RCC 7860 (cell line): ENCODE measurements at places on chromosomes 7 and 10.

DNA sequence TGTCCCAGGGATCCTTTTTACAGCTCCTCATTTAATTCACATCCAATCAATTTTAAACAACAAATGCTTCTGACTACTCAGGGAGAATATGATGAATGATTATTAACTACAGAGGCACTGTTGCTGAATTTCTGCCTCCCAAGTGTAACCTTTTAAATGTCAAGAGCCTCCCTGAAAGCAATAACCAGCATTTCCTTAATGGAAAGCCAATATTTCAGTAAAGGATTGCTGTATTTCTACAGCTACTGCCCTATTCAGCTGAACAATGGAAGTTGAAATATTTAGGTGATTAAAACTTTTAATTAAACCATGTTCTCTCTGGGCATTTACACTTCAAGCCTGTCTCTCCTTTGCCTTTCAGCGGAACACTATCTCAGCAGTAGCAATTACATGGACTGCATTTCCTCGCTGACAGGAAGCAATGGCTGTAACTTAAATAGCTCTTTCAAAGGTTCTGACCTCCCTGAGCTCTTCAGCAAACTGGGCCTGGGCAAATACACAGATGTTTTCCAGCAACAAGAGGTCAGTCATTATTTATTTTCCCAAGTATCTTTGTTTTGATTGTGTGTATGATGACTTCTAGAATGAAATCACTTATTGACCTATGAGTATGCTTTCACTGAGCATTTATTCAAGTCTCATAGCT, 304.7 kb downstream of the BICC1 start:
- no peak for DNase-seq

DNA sequence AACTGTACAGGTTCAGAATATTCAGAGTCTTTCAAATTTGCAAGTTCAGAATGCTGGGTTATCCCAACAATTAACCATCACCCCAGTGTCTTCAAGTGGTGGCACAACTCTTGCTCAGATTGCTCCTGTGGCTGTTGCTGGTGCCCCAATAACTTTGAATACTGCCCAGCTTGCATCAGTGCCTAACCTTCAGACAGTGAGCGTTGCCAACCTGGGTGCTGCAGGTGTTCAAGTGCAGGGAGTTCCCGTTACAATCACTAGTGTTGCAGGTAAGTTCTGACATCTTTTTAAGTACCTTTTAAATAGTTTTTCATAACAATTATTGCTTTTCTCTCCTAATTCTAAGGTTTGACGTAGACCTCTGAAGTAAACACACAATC, 2.7 kb downstream of the SP4 start:
- DNase-seq, result no peak

DNA sequence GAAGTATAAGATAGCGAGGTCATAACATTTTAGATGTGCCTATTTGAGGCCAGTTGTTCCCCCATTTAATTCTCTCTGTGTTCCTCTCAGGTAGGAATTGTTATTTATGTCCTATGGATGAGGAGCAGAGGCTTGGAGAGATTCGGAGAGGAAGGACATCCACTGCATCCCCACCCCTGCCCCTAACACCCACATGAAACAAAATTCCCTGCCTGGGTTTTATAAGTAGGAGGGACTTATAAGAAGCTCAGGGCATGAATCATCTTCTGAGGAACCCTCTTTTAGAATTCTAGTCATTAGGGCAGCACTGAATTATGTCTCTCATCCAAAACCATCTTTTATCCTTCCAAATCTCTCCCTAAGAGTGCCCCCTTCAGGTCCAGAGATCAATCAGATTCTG, 5.0 kb downstream of the CHAT start:
- no peak for DNase-seq

DNA sequence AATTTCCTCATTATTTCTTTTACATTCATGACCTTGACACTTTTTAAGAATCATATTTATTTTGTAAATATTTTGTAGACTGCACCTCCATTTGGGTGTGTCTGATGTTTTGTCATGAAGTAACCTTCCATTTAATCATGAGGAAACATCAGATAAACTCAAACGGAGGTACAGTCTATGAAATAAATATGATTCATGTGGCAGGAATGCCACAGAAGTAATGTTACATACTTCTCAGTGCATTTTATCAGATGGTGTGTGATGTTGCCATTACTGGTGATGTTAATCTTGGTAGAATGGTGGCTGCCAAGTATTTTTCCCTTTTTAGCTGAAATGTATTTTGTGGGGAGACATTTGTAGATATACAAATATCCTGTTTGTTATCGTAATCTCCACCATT, 64.9 kb downstream of the ZNF37A start:
- DNase-seq, result no peak

DNA sequence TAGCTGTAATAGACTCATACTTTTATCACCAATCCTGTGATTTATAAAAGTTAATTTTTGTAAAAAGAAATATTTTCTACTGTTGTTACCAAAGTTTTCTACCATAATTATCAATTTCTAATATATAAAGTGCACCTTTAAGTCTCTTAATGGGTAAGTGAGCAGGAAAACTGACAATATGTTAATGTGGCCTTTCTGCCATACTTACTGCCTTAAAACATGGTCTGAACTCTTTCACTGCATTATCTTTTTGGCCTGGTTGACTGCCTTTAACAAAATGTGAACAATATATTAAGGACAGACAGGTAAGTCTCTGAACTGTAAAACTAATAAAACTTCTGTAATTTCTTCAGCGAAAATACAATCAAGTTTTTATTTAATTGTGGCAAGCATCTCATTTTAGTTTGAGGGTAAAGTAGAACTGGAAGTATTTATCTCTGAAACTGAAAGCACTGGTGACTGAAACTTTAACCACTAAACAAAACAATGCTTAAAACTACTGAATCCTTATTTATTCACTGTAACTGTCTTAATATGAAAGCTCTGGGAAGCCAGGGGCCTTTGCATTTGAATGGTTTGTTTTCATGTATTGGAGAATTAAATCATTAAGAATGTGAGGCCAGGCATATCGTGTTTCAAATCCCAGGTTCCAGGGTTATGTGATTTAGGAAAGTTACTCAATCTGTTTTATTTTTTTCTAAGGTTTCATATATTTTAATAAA, 948.8 kb upstream of the POT1 start:
- DNase-seq, result no peak

- DNase-seq, result peak; percentile 47
Observed at GRCh38 chr10:128211953-128212727, 85.9 kb upstream of the MKI67 start.

- no peak for DNase-seq
Observed at GRCh38 chr7:135501402-135501801, 8.5 kb downstream of the CNOT4 start.

- DNase-seq, result no peak
Observed at GRCh38 chr10:13917791-13918190, 331.0 kb downstream of the PRPF18 start.

DNA sequence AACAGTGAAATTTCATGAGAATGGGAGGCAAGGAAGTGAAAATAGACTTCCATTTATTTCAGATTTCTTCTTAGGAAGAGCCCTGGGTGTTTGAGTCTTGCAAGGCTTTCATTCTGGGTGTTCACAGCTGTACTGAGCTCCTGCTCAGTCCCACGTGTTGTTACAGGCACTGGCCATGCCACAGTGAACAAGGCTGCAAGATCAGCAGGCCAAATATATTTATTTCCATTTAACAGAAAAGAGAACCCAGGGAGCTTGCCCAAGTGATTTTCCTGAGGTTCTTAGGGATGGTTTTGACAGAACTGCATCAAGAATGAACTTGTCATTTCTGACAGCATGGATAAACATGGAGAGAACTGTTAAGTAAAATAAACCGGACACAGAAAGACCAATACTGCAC, 54.5 kb upstream of the CD36 start:
- no peak for DNase-seq

GRCh38 chr7:44965937-44966730, 12.7 kb downstream of the MYO1G start:
- DNase-seq, result no peak

- no peak for DNase-seq
Observed at GRCh38 chr7:26567266-26567665, 275.6 kb downstream of the SNX10 start.

DNA sequence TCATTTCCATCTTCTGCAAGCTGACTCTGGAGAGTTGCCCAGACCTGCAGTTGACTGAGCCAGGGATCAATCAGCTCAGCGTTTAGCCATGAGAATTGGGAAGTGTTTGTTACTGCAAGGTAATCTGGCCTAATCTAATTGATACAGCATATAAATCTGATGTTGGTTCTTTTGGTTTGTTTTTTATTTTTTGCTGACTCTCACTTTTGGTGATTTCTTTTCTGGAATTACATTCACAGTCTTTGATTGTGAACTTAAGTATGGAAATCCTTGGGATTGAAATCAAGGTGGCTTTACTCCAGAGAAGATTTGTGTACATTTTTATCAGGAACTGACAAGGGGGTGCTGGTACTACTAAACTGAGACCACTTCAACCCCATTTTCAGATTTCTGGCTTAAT, 1.7 kb upstream of the GIMAP6 start:
- no peak for DNase-seq

DNA sequence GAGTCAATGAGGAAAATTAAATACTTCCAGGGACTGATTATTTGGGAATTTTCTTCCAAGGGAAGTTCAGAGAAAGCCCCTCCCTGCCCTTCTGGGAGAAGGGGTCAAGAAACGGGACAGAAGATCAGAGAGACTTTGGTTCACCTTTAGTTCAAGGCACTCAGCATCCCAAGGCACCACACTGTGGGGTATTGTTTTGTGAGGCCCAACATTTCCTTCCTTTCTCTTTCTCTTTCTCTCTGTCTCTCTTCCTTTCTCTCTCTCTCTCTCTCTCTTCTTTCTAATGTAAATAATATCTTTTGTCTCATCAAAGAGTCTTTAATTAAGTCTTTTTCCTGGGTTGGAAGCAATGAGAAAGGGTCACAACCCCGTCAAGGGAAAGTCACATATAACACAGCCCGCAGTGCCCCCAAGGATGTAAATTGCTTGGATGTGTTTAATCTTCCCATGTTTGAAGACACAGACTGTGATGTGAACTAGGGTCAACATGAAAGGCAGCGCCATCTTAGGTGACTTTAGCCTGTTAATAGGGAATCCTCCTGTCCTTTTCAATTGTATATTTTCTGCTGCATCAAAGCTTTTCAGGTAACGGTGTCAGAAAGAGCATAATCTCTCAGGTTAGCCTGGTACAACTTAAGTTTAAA, 983.3 kb upstream of the C7orf33 start:
- DNase-seq, result no peak

DNA sequence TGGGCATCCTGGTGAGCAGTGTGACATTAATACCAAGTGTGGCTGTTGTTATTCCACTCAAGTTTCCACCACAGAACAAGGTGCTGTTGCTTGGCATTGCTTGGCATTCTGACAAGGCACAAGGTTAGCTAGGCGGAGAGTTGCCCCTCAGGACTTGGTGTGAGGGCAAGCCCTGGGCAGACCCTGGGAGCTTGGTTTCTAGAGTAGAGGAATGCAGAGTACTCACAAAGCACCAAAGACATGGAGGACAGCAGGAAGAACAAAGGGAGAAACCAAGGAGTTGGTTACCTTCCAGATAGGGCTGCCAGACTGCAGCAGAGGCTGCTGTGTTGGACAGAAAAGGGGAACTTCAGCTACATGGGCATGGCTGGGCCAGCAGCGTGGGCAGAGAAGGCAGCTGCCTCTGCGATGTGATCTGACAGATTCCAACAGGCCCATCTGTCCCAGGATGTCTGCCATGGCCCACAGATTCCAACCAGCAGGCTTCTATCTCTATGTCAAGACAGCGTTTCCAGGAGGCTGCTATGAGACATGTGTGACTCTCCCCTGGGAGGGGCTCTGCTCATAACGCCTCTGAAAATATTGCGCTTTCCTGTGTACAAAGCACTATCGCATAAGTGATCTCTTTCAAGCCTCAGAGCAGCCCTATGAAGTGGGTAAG, 1.8 kb downstream of the GOLGA7B start:
- no peak for DNase-seq

DNA sequence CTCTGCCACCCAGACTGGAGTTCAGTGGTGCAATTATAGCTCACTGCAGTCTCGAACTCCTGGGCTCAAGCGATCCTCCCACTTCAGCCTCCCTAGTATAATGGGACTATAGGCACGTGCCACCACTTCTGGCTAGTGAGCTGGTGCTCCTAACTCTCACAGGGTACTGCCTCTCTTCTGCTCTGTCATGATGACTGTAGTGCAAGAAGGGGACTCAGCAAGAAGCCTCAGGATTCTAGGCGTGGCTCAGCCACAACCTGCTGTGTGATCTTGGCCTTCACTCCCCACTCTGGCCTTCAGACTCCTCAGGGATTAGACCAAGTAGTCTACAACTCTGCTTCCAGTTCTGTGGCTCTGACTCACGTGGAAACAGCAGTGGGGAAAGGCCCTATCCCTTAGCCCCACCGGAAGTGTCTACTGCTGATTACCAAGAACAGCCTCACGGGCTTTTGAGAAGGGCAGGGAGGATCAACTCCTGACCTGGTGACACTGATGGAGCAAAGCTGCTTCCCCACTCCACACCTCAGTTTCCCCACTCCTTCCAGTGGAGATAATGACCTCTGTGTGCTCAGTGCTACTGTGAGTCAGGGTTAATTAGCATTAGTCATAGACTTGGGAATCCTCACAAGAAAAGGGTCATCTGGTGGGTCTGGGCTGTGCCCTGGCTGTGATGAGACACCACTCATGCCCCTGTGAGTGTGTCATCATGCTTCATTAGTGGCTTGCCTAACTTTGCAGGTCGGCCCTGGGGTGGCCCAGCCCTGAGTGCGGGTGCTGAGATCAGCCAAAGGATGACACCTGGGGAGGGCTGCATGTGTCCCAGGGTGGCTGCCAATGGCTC, 41.1 kb downstream of the ZC3HC1 start:
- peak; percentile 100 for DNase-seq

GRCh38 chr10:17861760-17862159, 52.6 kb downstream of the MRC1 start:
- DNase-seq, result no peak

DNA sequence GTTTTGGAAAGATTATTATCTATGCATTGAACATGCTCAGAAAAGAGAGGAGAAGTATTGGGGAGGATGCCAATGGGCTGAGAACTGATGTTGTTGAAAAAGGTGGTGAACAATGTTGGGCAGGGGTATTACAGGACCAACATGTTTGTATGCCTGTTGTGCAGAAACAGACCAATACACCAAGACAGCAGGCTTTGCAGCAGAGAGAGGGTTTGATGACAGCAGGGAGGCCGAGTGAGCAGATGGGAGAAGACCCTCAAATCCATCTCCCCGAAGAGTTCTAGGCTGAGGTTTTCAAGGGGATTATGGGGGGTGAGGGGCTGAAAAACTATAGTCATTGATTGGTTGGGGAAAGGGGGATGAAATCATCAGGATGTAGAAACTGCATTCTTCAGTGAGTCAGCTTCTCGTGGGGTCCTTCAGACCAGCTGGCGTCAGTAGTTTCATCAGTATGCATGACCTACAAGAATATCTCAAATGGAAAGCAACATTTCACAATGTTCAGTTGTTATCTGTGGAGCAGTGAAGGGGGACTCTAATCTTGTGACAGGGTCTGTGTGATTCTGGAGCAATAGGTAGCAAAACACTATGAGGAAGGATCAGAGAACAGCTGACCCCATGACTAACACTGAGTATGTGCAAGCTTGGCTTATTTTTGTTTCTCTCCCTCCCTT, 167.8 kb downstream of the BAMBI start:
- DNase-seq, result no peak
